Activated CD4-positive, alpha-beta T cell treated with anti-CD3 and anti-CD28 coated beads, Interleukin-2, amount 10 ng/mL, durations not matched to agents 24 days and 14 days (primary cell): ENCODE measurements at places on chromosomes 6 and 20. TPM values are rescaled to one million over a fixed set of nuclear protein-coding genes. Genes with fewer than 3 reads are reported as not detected.

DNA sequence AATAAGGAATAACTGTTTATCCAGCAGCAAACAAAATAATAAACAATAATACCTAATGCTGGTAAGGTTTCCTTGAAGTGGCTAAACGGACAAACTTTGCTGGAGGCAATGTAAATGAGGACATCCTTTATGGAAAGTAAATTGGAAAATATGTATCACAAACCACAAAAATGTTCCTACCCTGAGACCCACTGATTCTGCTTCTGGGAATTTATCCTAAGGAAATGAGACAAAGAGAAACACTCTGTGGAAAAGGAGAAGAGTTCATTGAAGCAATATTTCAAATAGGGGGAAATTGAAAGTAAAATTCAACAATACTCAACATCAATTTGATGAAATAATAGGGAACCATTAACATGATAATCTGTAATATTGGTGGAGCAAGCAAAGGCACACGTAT lies 37.9 kb downstream of the MAFB start:
- H3K36me3 ChIP-seq = no peaks in the 10 kb centered on the region
- no peaks in the 10 kb centered on the region for H3K4me1 ChIP-seq
- peaks cover 6% of the 10 kb centered on the region for H3K27me3 ChIP-seq

Gene MRAP2
- total RNA-seq = not detected in 2 replicates

Gene RSPO4
- total RNA-seq = not detected in 2 replicates

- H3K27ac ChIP-seq = no peak overlapping the region
- no peaks in the 10 kb centered on the region for H3K4me1 ChIP-seq
- H3K4me3 ChIP-seq = no peak overlapping the region
- H3K36me3 ChIP-seq = no peaks in the 10 kb centered on the region
- no peak for DNase-seq
Observed at GRCh38 chr20:43287637-43288036, 97.9 kb upstream of the PTPRT start.

Gene KPNA5
- 7.2 and 7.7 TPM in 2 replicates for total RNA-seq

GRCh38 chr6:113763311-113763766 lies 93.8 kb upstream of the MARCKS start:
- DNase-seq = no peak
- H3K4me3 ChIP-seq = no peak overlapping the region
- no peaks in the 10 kb centered on the region for H3K4me1 ChIP-seq
- H3K27ac ChIP-seq = no peak overlapping the region
- H3K36me3 ChIP-seq = no peaks in the 10 kb centered on the region
- H3K27me3 ChIP-seq = no peaks in the 10 kb centered on the region

DNA sequence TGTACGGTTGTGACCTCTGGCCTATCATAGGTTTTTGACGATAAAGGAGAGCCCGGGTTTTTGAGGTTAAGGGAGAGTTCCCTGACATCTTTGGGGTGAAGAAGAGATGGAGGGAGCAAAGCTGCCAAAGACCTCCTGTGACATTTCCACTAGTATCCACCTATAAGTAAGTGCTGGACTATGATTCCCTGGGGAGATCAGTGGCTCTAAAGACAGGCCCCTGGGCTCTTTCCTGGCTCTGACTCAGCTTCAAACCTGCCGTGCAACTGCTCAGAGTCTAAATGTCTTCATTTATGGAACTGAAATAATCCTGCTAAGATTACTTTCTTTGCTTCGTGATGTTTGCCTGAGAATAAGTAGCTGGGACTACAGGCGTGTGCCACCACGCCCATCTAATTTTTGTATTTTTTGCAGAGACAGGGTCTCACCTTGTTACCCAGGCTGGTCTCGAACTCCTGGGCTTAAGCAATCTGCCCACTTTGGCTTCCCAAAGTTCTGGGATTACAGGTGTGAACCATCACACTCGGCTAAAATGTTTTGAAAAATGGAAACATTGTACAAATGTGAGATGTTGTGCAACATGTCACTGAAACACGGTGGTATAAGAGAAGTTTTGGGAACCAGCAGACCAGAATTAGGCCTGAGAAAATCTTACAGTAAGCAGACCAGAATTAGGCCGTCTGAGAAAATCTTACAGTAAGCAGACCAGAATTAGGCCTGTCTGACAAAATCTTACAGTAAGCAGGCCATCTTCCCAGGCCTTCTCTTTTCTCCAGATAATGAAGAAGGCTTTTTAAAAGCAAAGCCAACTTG lies 1.1 kb upstream of the PAQR8 start:
- peak overlapping the region; percentile 86 for H3K27ac ChIP-seq
- DNase-seq = no peak
- peaks cover 4% of the 10 kb centered on the region for H3K36me3 ChIP-seq
- H3K4me3 ChIP-seq = peak overlapping the region; percentile 85
- peaks cover 25% of the 10 kb centered on the region for H3K4me1 ChIP-seq

- peaks cover 11% of the 10 kb centered on the region for H3K4me1 ChIP-seq
- no peak for DNase-seq
- no peaks in the 10 kb centered on the region for H3K27me3 ChIP-seq
- no peak overlapping the region for H3K27ac ChIP-seq
- peaks cover 7% of the 10 kb centered on the region for H3K36me3 ChIP-seq
Observed at GRCh38 chr20:36957875-36958667, 6.6 kb upstream of the SAMHD1 start.

DNA sequence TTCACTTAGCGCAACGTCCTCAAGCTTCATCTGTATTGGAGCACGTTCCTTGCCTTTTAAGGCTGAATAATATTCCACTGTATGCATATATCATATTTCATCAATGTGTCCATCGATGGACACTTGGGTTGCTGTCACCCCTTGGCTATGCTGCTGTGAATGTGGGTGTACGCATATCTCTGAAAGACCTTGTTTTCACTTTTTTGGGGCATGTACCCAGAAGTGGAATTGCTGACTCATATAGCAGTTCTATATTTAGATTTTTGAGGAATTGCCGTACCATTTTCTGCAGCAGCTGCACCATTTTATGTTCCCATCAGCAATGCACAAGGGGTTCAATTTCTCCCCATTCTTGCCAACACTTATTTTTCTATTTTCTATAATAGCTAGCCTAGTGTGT lies 22.8 kb upstream of the SLC23A2 start:
- H3K27ac ChIP-seq = no peak overlapping the region
- H3K36me3 ChIP-seq = no peaks in the 10 kb centered on the region
- H3K4me1 ChIP-seq = peaks cover 2% of the 10 kb centered on the region

Gene FAM83C
- not detected in 2 replicates for total RNA-seq

DNA sequence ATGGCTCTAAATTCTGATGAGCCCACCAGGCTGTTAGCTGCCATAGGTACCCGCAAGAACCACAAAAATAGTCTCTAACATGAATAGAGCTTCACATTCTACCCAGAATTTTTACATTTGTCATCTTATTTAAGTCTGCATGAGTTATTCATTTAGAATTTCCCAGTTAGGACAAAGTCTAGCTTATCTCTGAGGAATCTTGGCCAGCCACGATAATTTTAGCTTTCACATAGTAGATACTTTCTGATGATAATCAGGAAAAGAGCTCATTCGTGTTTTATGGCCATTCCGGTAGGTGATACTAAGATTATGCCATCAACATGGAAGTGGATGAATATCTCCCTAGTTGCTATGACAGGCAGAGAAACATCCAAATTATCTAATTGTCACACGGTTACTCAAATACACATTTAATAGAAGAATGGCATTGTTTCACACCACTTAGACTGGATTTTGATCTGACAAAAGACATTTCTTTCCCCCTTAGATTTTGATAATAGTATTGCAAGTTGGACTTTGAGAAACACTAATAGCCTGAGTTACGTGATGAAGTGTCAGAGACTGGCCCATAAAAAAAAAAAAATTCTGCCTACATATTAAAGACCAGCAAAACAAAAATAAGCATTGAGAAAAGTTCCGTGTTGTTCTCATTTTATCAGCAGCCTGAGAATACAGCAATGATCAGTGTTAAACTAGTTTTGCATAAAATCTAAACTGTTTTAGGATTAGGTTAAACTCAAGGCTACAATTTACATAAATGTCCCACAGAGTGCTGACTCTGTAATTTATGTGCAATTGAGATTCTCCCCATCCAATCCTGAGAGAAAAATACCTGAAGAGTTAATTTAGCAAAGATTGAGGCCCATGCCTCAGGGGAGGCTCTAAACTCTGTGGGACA lies 397.5 kb upstream of the ARID1B start:
- no peak overlapping the region for H3K4me3 ChIP-seq
- no peak overlapping the region for H3K27ac ChIP-seq
- H3K4me1 ChIP-seq = no peaks in the 10 kb centered on the region
- DNase-seq = no peak
- H3K36me3 ChIP-seq = no peaks in the 10 kb centered on the region

DNA sequence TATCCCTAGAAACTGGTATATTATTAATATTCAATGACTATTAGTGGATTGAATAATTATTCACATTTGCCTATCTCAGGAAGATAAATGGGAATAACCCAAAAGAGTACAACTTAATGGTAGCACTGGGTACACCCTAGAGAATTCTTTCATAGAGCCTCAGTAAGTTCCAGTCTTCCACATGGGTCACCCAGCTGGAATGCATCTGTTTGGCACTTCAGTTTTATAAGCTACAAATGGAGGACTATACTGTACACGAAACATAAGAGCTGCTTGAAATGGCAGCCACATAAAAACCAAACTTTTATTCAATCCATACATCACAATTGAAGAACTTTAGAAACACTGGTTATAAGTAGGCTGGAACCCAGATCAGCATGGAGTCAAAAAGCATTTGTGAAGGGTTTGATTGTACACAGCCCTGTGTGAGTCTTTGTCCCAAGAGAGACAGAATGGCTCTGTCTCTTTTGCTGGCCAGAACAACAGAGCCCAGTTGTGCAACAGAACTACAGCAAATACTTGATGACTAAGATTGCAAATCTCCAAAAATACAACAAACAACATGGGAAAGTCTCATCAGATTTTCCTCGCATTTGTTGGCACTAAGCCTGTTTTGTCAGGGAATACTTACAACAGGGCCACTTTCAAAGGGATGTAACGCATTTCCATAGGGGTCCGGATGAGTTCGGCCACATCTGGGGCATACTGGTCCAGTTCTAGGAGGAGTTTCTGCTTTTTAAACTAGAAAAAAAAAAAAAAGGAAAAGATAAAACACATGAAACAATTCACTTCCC lies 39.5 kb downstream of the PIGU start:
- no peak overlapping the region for H3K4me3 ChIP-seq
- H3K27me3 ChIP-seq = no peaks in the 10 kb centered on the region
- no peaks in the 10 kb centered on the region for H3K4me1 ChIP-seq
- DNase-seq = no peak
- H3K27ac ChIP-seq = no peak overlapping the region
- H3K36me3 ChIP-seq = peaks cover 29% of the 10 kb centered on the region

- H3K4me1 ChIP-seq = peaks cover 11% of the 10 kb centered on the region
- peaks cover 56% of the 10 kb centered on the region for H3K27me3 ChIP-seq
- H3K27ac ChIP-seq = no peak overlapping the region
- no peak overlapping the region for H3K4me3 ChIP-seq
Observed at GRCh38 chr6:27254566-27254965, 7.1 kb downstream of the PRSS16 start.

DNA sequence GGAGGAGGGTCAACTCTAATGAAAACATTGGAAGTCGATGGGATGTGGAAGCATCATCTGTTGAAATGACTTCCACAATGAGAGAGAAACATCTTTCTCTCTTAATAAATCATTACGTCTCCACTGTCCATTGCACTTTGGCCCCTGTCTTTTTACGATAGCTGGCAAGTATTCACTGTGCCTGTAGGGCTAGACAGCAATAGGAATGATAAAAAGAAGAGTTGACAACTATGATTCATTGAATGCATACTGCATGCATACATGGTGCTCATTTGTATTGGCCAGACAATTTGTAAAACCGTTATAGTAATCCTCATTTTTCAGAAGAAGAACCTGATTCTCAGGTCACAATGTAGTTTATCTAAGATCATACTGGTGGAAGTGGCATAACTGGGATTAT lies 220.3 kb downstream of the KCNQ5 start:
- no peak overlapping the region for H3K27ac ChIP-seq
- DNase-seq = no peak
- no peaks in the 10 kb centered on the region for H3K4me1 ChIP-seq
- H3K27me3 ChIP-seq = no peaks in the 10 kb centered on the region

Gene PTPRA
- total RNA-seq = 66.5 and 71.5 TPM in 2 replicates

- peak overlapping the region; percentile 82 for H3K27ac ChIP-seq
- peak overlapping the region; percentile 63 for H3K4me3 ChIP-seq
- H3K4me1 ChIP-seq = peaks cover 33% of the 10 kb centered on the region
- peaks cover 3% of the 10 kb centered on the region for H3K36me3 ChIP-seq
Observed at GRCh38 chr6:144305985-144306384, 20.9 kb downstream of the UTRN start.

Gene TXLNB
- total RNA-seq = 0.09 TPM in 1 of 2 replicates, not detected in the other

DNA sequence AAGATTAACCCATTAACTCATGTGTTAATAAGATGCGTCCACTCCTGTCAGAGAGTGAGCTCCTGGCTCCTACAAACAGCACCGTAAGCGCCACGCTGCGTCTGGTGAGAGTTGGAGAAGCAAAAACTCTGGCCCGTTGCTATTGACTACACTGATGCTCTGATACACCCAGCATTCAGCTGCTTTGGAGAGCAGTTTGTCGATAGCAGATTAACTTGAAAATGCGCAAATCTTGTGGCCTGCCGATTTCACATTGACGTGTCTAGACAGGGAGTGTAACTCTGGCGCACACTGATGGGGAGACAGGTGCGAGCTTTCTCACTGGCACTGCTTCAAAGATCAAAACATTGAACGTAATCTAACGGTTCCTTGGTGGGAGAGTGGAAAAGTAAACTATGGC lies 151.7 kb upstream of the RPS6KA2 start:
- no peak overlapping the region for H3K4me3 ChIP-seq
- no peaks in the 10 kb centered on the region for H3K27me3 ChIP-seq
- H3K27ac ChIP-seq = no peak overlapping the region
- no peak for DNase-seq
- H3K36me3 ChIP-seq = no peaks in the 10 kb centered on the region
